NCI-H2107 (cell line): ENCODE measurements at places on chromosomes 1 and 21.

GRCh38 chr1:206886831-206887230 lies 10.4 kb upstream of the IL24 start:
- no peak for DNase-seq

GRCh38 chr1:164561007-164561406 lies 2.0 kb downstream of the PBX1 start:
- DNase-seq: no peak

- no peak for DNase-seq
Observed at GRCh38 chr1:230781131-230781530, 33.9 kb downstream of the CAPN9 start.

- DNase-seq: no peak
Observed at GRCh38 chr1:91455334-91455733, 45.3 kb upstream of the CDC7 start.

DNA sequence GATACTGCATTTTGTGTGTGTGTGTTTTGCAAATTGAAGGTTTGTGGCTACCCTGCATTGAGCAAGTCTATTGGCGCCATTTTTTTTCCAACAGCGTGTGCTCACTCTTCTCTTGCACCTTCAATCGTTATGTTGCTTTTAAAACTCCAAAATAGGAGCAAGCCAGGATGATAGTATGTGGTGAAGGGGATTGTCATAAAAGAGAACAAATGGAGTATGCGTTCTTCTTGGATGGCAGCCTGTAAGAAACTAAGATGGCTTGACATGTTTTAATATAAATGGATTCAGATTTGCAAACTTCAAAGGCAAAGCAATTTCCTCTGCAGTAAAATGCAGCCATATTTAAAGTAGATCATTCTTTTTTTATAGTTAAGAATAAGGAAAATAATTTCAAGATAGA lies 43.2 kb upstream of the KCNK1 start:
- DNase-seq: no peak

- no peak for DNase-seq
Observed at GRCh38 chr1:24410750-24411149, 2.8 kb downstream of the STPG1 start.

GRCh38 chr1:204478172-204478899 lies 16.3 kb downstream of the PIK3C2B start:
- no peak for DNase-seq

DNA sequence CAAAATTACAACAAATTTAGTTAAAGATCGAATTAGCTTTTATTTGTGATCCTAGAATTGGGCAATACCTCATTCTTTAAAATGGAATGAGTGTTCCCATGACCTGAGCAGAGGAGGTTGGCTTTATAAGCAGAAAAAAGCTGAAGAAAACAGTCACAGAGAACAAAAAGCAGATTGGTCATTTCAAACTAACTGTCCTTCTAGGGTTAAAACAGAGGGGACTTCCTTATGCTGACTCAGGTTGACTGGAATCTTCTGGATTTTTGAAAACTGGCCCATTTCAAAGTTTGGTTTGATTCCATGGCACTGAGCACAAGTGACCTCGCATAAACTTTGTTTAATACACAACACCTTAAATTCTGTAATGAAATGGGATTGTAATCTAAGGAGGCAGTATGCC lies 17.6 kb downstream of the NFASC start:
- no peak for DNase-seq

- DNase-seq: no peak
Observed at GRCh38 chr1:26539722-26540121, 10.2 kb downstream of the RPS6KA1 start.

GRCh38 chr1:232142403-232143314 lies 487.3 kb downstream of the SIPA1L2 start:
- DNase-seq: no peak

GRCh38 chr1:156484480-156485058 lies 16.0 kb downstream of the MEF2D start:
- DNase-seq: no peak

DNA sequence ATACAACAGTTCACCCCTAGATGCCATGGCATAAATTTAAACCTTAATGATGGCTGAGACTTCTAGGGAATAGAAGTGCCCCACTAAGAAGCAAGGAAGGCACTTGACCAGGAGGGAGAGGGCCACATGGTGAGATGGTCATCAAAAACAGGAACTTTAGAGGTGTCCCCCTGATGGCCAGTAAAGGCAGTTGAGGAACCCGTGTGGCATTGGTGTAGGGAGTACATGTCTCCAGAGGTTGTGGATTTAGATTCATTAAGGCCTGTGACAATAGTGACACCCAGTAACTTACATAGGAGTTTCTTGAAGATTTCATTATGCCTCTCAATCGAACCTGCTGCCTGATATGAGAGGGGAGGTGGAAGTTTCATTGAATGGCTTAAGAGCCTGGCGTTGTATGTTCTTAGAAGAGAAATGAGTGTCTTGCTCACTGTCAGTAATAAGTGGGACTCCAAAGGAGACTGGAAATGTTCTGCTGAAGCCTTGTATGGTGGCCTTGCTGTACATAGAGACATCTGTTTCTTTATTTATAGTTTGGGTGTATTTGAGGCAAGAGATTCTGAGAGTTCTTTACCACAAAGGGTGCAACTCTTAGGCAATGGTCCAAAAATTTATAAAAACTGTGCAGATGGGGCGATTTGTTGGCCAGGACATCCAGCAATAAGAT lies 27.9 kb downstream of the EDARADD start:
- no peak for DNase-seq

DNA sequence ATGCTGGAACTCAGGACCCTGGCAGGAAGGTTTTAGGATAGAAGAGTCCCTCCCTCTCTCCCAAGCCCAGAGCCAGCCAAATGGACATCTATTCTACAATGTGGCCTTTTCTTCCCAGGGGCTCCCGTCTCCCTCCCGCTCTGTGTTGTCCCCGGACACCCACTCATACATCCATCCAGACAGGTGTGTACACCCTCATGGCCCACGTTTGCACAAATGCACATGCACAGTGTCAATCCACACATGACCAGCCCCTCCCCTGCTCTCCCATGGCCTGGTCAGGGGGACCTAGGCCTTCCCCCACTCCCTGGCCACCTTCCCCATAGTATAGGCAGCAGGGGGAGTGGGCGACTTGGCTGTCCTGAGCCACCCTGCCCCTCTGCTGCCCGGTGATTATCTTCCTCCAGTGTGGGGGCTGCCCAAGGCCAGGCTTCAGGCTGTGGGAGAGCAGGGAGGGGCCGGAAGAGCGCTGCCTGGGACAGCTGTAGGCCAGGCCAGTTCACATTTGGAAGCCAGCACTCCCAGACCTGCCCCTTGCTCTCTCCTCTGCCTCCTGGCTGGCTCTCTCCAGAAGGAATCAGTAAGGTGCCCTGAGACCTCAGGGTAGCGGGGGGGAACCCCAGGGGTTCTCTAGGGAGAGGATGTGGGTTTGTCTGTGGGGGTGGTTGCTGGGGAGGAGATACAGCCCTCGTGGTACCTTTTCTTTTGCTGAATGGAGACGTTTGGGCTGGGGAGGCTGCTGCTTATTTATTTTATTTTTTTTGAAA lies 4.1 kb upstream of the PTPN7 start:
- DNase-seq: no peak

- DNase-seq: no peak
Observed at GRCh38 chr1:5680600-5680999, 311.6 kb downstream of the NPHP4 start.

DNA sequence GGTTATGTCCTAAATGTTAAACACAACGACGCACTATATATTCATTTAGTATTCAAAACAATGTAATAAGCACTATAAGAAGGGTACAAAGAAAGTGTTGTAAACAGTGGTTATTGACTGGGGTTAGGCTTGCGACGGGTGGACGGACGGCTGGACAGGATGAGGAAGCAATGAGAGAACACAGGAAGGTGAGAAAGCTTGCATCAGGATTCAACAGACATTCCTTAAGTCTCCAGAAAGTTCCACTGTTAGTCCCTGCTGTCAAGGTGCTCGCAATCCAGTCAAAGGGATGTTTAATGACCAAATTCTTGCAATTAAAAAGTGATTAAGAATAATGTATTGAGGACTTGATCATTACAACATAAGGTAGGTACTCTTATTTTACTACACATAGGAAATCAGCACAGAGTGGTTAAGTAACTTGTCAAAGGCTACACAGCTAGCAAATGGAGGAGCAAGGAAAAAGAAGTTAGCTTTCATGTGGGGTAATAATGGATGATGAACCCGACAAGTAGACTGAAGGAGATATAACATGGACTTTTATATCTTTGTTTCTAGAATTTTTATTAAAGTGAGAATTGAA lies 994 bp upstream of the ACBD6 start:
- DNase-seq: no peak

GRCh38 chr1:33367485-33368405 lies 46.8 kb upstream of the A3GALT2 start:
- peak; percentile 69 for DNase-seq

DNA sequence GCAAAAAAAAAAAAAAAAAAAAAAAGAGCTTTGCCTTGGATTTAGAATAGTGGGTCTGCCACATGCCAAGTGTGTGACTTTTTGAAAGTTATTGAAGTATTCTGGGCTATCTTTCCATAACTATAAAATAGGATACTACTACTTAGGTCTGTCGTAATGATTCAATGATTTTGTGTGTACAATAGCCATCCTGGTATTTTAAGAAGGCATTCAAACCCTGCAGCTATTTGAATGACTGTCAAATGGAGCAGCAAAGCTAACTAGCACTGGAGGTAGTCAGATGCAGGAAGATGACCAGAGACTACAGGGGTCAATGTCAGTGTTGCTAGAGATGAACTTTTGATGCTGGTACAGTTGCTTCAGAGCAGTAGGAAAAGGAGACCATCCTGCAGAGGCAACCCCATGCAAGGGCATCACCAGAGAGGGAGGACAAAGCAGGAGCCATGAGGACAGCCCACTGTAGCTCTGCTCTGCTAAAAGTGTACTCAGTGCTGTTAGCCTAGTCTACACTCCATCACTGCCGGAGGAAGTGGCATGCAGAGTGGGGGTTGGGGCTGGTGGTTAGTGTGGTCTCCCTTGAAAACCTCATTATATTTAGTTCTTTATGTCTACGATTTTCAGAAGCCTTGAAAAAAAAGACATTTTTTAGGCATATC lies 29.0 kb downstream of the DUSP10 start:
- no peak for DNase-seq

- no peak for DNase-seq
Observed at GRCh38 chr1:73205294-73205973, 923.1 kb upstream of the NEGR1 start.

DNA sequence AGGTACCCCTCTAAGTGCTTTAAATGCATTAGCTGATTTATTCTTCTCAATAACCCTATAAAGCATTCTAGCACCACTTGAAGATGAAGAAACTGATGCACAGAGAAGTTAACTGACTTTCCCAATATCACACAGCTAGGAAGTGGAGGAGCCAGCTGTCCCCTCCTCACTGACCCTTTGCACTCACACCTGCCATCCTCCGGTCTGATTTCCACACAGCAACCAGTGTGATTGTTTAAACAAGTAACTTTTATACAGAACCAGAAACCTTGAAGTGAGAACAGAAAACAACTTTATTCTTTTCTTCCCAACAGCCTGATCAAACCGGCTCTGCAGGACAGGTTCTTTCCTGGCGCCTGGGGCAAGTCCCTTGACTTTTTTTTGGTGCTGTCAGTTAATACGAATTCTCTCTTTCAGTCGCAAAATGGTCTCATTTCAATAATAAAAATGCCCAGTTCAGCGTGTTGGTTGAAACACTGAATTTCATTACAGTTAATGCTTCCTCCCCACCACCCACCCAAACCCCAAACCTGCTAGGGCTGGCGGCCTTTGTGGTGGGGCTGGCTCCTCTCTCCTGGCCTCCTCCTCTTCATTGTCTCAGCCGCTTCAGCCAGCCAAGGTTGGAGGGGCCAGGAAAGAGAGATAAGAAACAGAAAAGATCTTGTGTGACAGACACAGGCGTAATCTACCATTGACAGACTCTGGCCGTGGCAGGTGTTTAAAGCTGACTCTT lies 26.4 kb upstream of the EEIG2 start:
- DNase-seq: no peak

GRCh38 chr1:236800002-236800620 lies 5.0 kb downstream of the MTR start:
- DNase-seq: no peak

DNA sequence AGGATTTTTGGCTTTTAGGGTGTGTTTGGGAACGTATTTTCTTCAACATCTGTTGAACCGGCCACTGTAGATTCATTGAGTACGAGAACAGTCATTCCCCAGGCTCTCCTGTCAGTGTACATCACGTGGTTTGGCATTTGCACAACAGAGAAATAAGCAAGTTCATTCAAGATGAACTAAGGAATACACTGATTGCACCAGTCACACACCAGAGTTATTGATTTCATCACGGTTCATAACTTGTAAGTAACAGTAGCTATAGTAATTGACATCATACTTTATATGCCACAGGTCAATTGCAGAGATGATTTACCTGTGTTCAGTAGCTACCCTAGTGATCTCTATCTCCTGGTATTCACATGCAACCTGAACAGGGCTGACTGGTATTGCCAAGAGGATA lies 90.7 kb upstream of the ETS2 start:
- no peak for DNase-seq

DNA sequence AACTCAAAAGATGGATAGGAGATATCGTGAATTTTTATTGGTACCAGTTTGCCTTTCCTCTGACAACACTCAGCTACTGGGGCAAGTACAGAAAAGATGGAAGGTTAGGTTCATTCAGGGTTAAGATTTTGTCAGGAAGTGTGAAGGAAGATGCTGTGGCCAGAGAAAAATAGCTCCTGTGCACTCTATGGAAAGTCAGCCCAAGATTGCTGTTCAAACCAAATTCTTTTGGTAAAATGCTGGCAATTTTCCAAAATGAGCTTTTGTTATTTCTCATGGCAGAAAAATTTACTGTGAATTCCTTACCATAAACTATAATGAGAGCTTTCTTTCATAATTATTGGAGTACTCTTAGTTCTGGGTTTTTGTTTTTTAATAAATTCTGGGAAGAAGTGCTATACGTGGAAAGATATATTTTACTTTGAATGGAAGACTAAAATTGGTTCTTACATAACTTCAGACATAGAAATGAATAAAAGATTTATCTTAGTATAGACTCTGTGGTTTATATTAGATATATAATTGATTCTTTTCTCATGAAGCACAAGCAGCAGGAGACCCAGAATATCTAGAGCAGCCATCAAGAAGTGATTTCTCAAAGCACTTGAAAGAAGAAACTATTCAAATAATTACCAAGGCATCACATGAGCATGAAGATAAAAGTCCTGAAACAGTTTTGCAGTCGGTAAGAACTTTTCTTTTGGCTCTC lies 112.2 kb downstream of the USP25 start:
- no peak for DNase-seq

- no peak for DNase-seq
Observed at GRCh38 chr1:117732956-117733355, 127.1 kb downstream of the TENT5C start.
